Putamen (tissue), 1 donor: ENCODE measurements at places on chromosomes 3 and 15.

GRCh38 chr15:64622410-64623260, 152.8 kb downstream of the RBPMS2 start:
- DNase-seq, result no peak

GRCh38 chr3:16118396-16118795, 56.1 kb upstream of the GALNT15 start:
- no peak for DNase-seq

DNA sequence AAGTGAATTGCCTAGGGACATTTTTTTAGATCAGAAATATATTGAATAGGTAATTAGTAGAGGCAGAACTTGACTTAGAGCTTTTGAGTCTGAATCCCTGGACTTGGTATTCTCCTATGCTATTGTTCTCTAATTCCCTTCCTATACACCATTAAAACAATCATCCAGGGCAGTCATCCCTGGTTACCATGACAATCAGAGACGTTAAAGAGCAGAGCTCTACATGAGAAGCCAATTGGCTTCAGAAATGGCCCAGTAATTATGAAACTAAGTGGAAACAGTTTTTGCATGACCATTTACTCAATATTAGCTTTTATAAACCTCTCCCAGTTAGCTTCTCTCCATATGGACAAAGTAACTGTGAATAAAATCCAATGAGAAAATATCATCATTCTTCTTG, 182.1 kb upstream of the TP63 start:
- no peak for DNase-seq

DNA sequence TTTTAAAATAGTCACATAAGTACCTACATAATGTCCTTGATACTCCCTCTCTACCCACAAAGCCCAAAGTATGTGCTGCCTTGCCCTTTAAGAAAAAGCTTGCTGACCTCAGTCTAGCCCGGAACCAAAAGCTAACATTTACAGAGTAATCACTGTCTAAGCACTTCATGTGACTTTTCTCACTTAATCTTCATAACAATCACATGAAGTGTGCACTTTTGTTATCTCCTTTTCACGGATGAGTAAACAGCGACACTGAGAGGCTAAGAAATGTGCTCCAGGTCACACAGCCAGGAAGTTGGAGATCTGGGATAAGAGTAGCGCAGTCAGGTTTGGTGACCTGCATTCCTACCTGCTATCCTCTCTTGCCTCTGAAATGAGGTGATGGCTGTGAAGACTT, 194.0 kb downstream of the ITPR1 start:
- DNase-seq, result no peak

GRCh38 chr15:77027697-77028450, 32.9 kb downstream of the PSTPIP1 start:
- no peak for DNase-seq

GRCh38 chr3:22585504-22585903, 617.6 kb upstream of the UBE2E2 start:
- no peak for DNase-seq

DNA sequence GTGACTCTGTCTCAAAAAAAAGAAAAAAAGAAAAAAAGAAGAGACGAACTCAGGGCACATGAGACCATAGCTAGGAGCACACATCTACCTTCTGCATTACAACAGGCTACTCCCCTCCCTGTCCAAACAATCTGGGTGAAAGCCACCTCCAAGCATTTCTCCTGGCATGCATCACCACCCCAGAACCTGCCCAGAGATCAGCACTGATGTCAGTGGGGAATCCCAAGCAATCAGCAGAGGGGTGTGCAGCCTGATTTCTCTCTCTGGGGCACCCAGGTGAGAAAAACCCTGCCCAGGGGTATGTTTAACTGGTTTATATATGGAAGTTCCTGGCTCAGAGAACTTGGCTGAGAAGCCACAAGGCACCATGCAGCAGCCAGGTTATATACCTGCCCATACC, 59.4 kb downstream of the CDC25A start:
- no peak for DNase-seq

- DNase-seq, result no peak
These were observed 129.9 kb upstream of the HES1 start for GRCh38 chr3:194005930-194006501.

GRCh38 chr3:131282379-131282778, 99.2 kb upstream of the NUDT16 start:
- no peak for DNase-seq

DNA sequence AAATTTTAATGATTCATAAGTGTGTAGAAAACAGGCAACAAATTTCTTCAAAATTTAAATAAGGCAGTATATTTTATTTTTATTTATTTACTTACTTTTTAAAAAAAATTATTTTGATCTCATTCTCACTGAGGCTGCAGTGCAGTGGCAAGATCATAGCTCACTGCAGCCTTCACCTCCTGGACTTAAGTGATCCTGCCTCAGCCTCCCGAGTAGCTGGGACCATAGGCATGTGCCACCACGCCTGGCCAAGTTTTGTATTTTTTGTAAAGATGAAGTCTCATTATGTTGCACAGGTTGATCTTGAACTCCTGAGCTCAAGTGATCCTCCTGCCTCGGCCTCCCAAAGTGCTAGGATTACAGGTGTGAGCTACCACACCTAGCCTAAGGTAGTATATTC, 61.2 kb upstream of the XRN1 start:
- DNase-seq, result no peak

GRCh38 chr15:68586274-68586961, 7.6 kb downstream of the CORO2B start:
- DNase-seq, result no peak

GRCh38 chr3:143001034-143001368, 369 bp upstream of the U2SURP start:
- no peak for DNase-seq

DNA sequence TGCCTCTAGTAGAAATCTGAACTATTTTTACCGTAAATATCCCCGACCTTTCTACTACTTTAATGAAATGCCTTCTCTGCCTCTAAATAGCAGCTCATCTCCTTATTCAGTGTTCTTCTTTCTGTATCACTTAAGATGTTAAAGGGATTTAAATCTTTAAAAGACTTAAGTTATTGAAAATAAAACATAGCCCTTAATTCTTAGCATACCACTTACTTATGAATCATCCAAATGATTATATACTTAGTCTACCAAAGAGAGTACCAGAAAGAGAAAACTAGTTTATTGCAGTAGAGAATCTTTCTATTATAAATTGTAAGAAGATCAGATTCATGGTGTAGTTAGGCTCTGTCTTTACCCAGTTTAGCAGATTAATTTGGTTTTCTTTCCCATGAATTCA, 802.0 kb downstream of the TBL1XR1 start:
- DNase-seq, result no peak

- no peak for DNase-seq
These were observed 60.7 kb downstream of the IMPG2 start for GRCh38 chr3:101259485-101260341.
